ENCODE measurements at places on chromosomes 5 and 9. TPM values are rescaled to one million over a fixed set of nuclear protein-coding genes. Genes with fewer than 3 reads are reported as not detected.

- no peak for DNase-seq
These were observed 182.9 kb upstream of the MEF2C start for GRCh38 chr5:89065919-89066318.

DNA sequence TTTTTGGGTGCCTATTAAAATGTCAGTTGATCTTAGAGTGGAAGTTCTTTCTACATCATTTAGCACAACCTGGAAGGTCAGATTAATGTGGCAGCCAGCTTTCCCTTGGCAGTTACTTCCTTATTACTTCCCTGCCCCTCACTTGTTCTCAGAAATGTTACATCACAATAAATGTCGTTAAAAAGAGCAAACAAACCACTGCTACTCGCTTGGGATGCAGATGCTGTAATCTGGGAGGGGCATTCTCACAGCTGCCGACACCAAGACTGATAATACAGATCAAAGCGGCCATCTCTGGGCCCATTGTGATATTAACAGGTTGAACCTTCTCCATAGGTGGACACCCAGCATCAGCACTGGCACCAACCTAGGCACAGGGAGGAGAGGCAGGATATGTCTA lies 29.3 kb downstream of the PLAC8L1 start:
- peak; percentile 7 for DNase-seq

Gene C5orf58
- polyA plus RNA-seq = 0.25 TPM

Gene CNTLN
- 14.4 TPM for polyA plus RNA-seq

Gene NR4A3
- 0.18 TPM for polyA plus RNA-seq

Data from left kidney (tissue), 8 donors.